ENCODE measurements at places on chromosomes 13 and 19. TPM values are rescaled to one million over a fixed set of nuclear protein-coding genes. Genes with fewer than 3 reads are reported as not detected.

Gene PSPN
- total RNA-seq, result 3.2 TPM

Gene JSRP1
- total RNA-seq, result not detected

Gene ZNF460
- 86.1 TPM for total RNA-seq

Gene KMT5C
- 18.6 TPM for total RNA-seq

Gene C19orf85
- total RNA-seq, result not detected

Gene MEX3D
- 67.5 TPM for total RNA-seq

Gene IRS2
- total RNA-seq, result 52.3 TPM

Gene C5AR1
- total RNA-seq, result 0.65 TPM

Gene ZNF675
- 8.6 TPM for total RNA-seq

Gene GDF15
- 41.9 TPM for total RNA-seq

Gene CD33
- not detected for total RNA-seq

Gene KRTDAP
- not detected for total RNA-seq

Gene FXYD5
- total RNA-seq, result 81.0 TPM

Gene ZNF587B
- total RNA-seq, result 16.5 TPM

Gene PIK3R2
- total RNA-seq, result 67.2 TPM

Gene TNFSF9
- total RNA-seq, result 1.5 TPM

Gene LILRB5
- not detected for total RNA-seq

Gene PSG4
- not detected for total RNA-seq

Gene HDGFL2
- 59.8 TPM for total RNA-seq

Gene MTUS2
- 0.05 TPM for total RNA-seq

Gene PPP1R15A
- total RNA-seq, result 118 TPM

Gene PRRG2
- total RNA-seq, result 0.32 TPM

Gene ONECUT3
- total RNA-seq, result not detected

Gene ARID3A
- total RNA-seq, result 17.0 TPM

Gene OXGR1
- total RNA-seq, result not detected

Gene CEACAM4
- total RNA-seq, result not detected

Gene ZNF625
- total RNA-seq, result 9.1 TPM

Gene DKKL1
- total RNA-seq, result 4.4 TPM

Gene SIGLEC10
- total RNA-seq, result not detected

Gene RNF225
- not detected for total RNA-seq

Gene MAST3
- 8.0 TPM for total RNA-seq
